ENCODE measurements at places on chromosomes 11 and 22.
A peak's percentile ranks its signal among the peaks of the same experiment; 100 is the strongest.

- no peak for DNase-seq
These were observed 371.2 kb upstream of the B3GAT1 start for GRCh38 chr11:134783234-134783633.

GRCh38 chr11:44623731-44624491 is 58.4 kb downstream of the CD82 start:
- DNase-seq = peak; percentile 22

DNA sequence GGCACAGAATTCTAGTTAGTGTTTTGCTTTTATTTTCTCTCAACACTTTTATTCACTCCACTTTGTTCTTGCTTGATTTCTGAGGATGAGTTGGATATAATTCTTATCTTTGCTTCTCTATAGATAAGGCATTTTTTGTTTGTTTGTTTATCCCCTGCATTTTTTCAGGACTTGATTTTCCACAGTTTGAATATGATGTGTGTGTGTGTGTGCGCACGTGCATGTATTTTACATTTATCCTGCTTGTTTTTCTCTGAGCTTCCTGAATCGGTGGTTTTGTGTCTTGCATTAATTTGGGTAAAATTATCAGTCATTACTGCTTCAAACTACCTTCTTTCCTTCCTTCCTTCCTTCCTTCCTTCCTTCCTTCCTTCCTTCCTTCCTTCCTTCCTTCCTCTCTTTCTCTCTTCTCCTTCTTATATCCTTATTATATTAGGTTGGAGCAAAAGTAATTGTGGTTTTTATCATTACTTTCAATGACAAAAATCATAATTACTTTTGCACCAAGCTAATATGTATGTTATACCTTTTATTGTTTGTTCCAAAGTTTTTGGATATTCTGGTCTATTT is 679.9 kb upstream of the RAG2 start:
- DNase-seq = no peak

GRCh38 chr22:46794491-46794890 is 32.0 kb downstream of the TBC1D22A start:
- DNase-seq = no peak

DNA sequence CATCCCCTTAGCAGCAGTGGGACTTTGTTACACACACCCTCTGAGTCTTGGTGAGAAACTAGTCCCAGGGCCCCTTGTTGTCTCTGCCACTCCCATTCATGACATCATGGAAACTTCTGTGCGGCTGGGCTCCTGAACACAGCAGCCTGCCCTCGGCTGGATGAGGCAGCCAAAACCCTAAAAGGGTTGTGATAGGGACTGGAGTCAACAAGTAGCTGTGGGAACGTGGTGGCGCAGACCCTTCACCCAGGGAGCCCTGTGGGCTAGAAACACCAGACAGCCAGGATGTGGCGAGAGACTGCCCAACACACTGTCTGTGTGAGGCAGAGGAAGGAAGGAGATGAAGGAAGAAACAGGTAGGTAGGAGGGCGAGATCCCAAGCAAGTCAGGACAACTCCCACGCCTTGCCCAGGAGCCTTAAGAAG is 3.9 kb downstream of the CD3D start:
- DNase-seq = peak; percentile 76

GRCh38 chr22:25509374-25509791 is 55.1 kb upstream of the GRK3 start:
- no peak for DNase-seq

GRCh38 chr11:129739339-129739738 is 76.3 kb upstream of the TMEM45B start:
- no peak for DNase-seq

DNA sequence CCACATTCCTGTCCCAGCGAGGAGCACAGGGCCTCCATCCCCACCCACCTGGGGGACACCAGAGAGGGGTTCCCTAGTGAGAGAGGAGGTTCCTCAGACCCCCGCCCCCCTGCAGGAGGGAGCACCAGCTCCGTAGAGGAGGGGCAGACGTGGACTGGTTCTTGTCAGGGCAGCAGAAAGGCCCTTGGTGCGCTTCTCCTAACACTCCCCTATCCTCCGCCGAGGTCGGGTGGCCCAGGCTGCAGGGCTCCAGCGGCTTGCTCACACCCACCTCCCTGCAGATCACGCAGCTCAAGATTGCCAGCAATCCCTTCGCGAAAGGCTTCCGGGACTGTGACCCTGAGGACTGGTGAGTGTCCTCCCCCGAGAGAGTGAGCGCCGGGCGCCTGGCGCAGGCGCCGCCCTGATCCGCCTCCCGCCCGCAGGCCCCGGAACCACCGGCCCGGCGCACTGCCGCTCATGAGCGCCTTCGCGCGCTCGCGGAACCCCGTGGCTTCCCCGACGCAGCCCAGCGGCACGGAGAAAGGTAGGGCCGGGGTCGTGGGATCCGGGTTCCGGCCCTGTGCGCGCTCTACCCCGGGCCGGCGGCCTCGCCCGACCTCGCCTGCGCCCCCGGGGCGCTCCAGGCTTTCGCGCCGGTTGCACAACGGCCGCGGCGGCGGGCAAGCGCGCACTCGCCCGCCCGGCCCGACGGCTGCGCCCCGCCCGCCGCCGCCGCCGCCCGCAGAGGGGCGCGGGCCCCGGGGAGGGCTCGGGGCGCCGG is 5.1 kb downstream of the TBX1 start:
- DNase-seq = no peak

- DNase-seq = no peak
These were observed 79.7 kb upstream of the HORMAD2 start for GRCh38 chr22:30000566-30000965.

DNA sequence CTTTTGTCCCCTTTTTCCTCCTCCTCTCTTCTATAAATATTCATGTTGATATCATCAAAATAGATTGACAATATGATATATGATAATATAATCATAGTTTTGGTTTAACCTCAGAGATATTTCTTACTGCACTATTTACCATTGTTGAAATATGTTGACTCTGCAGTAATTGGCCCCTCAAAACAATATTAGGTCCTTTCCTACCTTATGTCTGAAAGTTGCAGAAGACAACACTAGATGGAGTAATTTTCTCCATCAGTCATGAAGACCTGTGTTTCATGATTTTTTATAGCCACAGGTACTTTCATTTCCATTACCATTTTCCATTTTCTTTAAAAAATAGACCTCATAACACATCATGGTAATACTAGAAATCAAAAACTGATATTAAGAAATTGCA is 284.4 kb downstream of the LUZP2 start:
- no peak for DNase-seq

GRCh38 chr11:488992-489391 is 18.1 kb downstream of the RNH1 start:
- DNase-seq = no peak

DNA sequence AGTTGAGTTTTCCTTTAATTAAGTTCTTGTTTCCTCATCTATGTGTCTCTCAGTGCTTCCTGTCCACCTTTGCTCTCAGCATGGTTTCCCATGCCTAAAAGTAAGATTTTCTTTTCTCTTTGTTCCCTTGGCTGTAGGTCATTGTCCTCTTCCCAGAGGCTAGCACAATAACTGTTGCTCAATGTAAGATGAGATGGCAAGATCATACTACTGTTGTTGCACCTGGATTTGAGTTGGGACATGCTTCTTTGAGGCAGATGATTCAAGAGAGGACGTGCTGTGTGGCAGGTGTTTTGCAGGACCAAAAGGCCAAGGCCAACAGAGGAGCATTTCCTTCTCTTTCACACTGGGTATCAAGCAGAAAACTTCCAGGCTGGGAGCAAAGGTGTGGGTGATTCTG is 11.3 kb upstream of the NELL1 start:
- DNase-seq = no peak

- no peak for DNase-seq
These were observed 552.4 kb upstream of the ANO5 start for GRCh38 chr11:21640491-21640890.

- DNase-seq = no peak
These were observed 227.4 kb upstream of the FAT3 start for GRCh38 chr11:91997226-91997625.

DNA sequence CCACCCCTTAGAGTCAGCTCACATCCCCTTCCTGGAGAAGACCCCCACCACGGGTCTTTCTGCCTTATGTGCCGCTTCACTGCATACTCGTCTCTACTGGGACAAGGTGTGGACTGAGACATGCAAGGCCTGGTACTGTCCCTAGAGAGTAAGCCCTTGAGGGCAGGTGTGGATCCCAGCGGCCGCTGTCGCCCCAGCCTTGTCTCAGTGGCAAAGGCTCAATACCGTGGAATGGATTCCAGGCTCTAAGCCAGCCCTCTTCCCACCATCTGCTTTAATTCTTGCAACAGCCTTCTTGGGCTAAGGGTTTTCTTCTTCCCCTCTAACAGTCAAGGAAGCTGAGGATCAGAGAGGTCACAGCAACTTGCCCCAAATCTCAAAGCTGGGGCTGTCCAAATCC is 220.3 kb downstream of the CEP164 start:
- no peak for DNase-seq

DNA sequence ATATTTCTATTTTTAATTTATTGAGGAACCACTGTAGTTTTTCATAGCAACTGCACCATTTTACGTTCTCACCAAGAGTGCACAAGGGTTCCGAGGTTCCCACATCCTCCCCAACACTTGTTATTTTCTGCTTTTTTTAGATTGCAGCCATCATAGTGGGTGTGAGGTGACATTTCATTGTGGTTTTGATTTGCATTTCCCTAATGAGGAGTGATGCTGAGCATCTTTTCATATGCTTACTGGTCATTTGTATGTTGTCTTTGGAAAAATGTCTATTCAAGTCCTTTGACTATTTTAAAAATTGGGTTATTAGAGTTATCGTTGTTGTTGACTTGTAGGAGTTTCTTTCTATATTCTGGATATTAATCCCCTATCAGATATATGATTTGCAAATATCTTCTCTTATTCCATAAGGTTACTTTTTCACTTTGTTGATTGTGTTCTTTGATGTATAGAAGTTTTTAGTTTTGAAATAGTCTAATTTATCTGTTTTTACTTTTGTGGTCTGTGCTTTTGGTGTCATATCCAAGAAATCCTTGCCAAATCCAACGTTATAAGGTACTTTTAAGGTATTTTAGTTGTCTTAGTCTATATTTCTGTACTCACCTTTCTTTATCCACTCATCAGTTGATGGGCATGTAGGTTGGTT is 9.0 kb downstream of the NEAT1 start:
- no peak for DNase-seq

- no peak for DNase-seq
These were observed 57.7 kb downstream of the GAB2 start for GRCh38 chr11:78359921-78360320.

DNA sequence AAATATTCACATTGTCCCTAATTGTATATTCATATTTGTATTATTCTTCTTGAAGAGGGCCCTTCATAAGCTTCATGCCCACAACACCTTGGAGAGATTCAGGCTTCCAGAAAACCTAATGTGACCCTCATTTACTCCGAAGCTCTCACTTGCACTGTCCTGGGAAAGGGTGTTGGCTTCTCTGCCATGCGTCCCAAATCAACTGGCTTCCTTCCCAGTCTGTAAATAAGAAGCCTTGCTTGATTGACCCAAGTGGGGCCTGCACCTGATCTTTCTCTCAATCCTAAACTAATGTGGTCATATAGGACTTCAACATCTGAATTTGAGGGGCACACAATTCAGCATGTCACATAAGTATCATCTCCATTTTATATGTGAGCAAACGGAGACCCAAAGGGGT is 40.5 kb upstream of the ZBTB16 start:
- DNase-seq = no peak

GRCh38 chr11:10809373-10810160 is 841 bp upstream of the EIF4G2 start:
- DNase-seq = no peak

GRCh38 chr11:76234416-76235232 is 28.3 kb upstream of the WNT11 start:
- DNase-seq = peak; percentile 81

DNA sequence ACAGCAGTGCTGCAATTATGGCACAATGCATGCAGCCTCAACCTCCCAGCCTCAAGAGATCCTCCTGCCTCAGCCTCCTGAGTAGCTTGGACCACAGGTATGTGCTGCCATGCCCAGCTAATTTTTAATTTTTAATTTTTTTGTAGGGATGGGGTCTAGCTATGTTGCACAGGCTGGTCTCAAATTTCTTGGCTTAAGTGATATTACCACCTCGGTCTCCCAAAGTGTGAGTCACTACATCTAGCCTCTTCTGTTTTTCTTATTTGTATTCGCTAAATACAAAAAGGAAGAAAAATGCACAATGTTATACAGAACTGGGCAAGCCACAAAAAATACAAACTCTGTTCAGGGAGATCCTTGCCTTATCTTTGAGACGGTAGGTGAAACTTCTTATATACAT is 62.1 kb downstream of the DDI1 start:
- no peak for DNase-seq

DNA sequence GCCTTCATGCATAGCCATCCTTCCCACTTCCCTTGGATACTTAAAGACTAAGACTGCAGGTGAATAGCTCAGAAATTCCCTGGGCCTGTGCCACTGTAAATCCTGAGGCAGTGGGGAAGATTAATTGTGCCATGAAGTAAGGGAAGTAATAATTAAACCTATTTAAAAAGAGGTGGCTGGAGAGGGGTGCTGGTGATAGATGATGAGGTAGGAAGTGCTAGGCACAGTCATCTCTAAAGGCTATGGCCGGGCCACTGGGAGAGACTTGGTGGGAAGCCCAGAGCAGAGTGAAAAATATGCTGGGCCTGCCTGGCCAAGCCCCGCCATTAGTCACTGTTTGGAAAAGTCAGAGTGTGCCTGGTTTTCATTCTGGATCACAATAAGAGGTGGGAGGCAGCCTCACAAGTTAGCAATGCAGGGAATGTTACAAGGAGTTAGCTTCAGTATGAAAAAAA is 197.2 kb upstream of the PITPNB start:
- DNase-seq = no peak

GRCh38 chr22:48742191-48742555 is 1085.5 kb downstream of the BRD1 start:
- DNase-seq = no peak

- DNase-seq = no peak
These were observed 137.7 kb upstream of the BLID start for GRCh38 chr11:122253589-122254231.

- no peak for DNase-seq
These were observed 87.7 kb upstream of the BARX2 start for GRCh38 chr11:129287920-129288319.

GRCh38 chr22:47606426-47606825 is 844.0 kb downstream of the TBC1D22A start:
- no peak for DNase-seq

All from GM13976 (cell line).